ENCODE measurements at places on chromosomes 2 and 18.

DNA sequence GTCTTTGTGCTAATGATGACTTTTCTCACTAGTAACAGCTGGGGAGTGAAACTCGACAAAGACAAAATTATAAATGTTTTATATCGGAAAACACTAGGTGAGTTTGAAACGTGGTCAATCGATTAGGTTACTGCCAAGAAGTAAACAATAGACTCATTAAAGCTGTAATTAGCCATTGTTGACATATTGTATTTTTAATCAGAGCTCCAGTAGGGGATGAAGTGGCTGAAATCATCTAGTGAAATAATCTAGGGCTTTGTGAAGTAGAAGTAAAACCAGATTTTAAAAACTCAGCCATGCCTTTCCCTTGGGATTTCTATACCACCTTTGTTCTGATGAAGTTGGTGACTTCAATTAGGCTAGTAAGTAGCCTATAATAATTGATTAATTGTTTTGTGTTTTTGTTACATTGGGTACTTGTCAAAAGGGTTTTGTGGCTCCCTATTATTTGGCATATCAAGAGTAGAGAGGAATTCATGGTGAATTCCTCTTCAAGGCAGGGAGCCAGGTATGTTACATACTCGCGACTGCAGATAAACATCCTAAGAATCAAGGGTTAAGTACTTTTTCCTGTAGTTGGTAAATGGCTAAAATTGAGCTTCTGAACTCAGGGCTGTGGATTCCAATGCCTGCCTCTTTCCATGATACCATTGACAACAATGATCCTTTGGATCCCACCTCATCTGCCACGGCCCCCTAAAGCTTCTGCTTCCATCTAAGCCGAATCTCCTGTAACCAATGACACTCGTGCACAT, 31.6 kb downstream of the RAB27B start:
- no peak for DNase-seq

- no peak for DNase-seq
These were observed 106.2 kb downstream of the CCDC141 start for GRCh38 chr2:178943745-178944144.

GRCh38 chr18:3874125-3874524, 424.2 kb downstream of the TGIF1 start:
- no peak for DNase-seq

GRCh38 chr2:206556357-206556949, 85.8 kb upstream of the FAM237A start:
- DNase-seq, result peak; percentile 8

DNA sequence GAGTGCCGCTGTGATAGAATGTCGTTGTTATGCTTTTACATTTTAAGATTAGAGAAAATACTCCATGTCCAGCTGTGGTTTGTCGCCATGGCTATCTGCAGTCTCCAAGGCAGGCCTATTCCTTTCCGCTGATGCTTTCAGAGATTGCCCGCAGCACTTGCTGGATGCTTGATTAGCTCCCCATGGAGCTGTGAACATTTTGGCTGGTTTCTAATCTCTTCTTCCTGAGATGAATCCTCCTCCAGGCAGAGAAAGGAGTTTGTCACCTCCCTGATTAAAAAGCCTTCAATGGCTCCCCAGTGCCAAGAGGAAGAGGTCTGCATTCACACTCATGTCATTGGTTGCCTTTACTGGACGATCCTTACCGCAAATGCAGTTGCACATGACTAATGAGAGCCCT, 32.6 kb upstream of the LPIN1 start:
- DNase-seq, result no peak

- no peak for DNase-seq
These were observed 9.5 kb downstream of the PKDCC start for GRCh38 chr2:42057159-42057901.

GRCh38 chr2:135851858-135852257, 14.9 kb upstream of the LCT start:
- DNase-seq, result no peak

GRCh38 chr2:583666-584065, 93.5 kb downstream of the TMEM18 start:
- no peak for DNase-seq

GRCh38 chr2:926259-926793, 24.3 kb upstream of the SNTG2 start:
- DNase-seq, result no peak

DNA sequence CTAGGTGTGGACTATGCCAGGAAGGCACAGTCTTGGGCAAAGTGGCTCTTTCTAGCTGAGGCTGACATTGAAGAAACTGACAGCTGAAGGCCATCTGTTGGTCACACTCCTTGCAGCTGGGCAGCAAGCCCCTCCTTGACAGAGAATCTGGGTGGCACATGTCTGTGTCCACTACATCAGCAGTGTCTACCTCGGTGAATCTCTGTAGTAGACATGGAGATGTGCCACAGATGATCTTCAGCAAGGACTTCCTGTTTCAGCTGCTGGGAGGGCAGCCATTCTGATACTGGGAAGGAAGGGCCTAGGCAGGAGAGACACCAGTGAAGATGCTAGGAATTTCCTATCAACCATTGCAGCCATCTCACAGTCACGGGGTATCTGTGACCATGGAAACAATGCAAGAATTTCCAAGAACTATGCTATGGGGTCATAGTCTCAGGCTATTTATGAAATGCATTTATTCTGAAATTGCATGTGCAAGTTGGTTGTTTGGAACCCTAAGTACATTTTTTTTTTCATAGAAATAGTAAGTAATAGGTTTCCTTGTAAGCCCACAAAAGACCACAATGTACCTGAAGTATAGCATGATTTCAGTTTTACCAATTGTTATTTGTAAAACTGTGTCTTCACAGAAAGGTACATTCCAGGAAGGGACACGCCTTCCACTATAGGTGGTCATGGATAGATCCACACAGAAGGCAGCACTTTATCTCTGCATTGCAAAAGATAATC, 63.8 kb upstream of the DARS1 start:
- no peak for DNase-seq

- DNase-seq, result no peak
These were observed 92.9 kb upstream of the SLC14A2 start for GRCh38 chr18:45522371-45522770.

DNA sequence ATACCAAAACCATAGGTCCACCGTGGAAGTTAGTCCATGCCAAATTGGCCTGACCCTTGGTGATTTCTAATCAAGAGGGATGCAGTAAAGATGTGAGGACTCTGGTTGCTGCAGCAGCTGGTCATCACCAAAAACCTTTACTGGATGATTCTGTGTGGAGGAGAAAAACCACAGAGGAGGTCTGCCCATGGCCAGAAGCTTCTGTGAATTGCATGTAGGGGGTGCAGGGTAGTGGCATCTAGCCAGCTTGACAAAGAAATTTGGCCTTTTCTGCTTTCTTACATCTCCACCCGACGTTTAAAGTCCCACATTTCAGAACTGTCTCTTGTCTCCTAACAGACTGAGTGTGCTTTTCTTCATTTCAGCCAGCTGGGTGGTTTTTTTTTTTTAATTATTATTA, 180.0 kb downstream of the TPGS2 start:
- DNase-seq, result no peak

DNA sequence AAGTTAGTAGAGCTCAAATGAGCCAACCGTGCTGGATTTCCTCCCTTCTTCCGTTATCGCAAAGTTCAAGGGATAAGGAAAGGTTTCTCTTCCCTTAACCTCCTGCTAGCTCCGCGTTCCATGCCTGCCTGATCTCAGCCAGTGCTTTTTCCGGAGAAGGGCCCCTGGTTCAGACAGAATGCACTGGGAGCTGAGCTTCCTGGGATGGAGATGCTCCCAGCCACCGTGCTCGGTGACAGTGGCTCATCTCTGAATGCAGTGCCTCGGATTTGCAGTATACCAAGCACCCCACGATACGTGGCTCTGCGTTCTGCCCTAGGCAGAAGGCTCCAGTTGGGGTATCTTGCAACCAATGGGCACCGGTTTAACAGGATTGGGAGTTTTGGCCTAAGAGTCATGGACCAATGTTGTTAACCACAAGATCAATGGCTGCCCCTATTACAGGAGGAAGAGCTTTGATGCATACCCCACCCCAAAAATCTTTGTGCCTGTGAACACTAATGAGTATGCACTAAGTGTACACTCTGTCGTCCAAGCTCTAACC, 876 bp downstream of the CNTNAP5 start:
- no peak for DNase-seq

- DNase-seq, result no peak
These were observed 619.1 kb downstream of the NYAP2 start for GRCh38 chr2:226018641-226019040.

- no peak for DNase-seq
These were observed 164.6 kb downstream of the CTIF start for GRCh38 chr18:48703418-48703817.

DNA sequence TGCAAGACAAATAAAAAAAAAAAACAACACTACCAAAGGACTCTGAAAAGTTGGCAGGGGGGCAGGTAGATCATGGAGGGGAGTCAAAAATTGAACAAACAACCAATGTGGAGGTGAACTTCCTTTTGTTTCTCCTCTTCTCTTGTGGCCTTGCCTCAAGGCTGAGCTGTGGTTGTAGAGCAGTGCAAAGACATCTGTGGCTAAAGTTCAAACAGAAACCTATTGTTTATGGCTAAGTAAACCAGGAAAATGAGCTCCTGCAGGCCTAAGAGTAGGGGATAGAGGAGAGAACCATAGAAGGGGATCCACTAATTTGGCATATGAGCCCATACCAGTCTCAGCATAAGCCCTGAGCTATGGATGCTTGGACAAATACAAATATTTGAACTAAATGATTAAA, 40.2 kb upstream of the EGR4 start:
- DNase-seq, result no peak

GRCh38 chr18:59610546-59611140, 86.6 kb downstream of the CCBE1 start:
- DNase-seq, result no peak

DNA sequence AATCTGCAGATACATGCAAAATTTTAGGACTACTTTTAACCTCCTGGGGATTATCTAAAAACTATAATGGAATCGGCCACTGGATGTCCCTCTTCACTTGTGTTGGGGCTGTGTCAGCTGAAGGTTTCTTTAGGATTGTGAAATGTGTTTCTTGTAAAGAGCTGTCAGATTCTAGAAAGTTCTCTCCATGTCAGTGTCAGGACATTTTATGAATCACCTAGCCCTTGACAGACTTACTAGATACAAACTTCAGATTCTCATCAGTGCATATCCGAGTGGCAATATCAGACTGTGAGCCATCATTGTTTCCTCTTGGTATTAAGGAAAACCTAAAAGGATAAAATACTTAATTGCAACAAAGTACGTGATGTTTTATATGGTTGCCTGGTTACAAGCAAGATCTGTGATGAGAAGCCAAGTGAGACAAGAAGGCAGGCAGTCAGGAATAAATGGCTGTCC, 107.3 kb downstream of the CPS1 start:
- no peak for DNase-seq

- no peak for DNase-seq
These were observed 272.8 kb upstream of the HDAC4 start for GRCh38 chr2:239673641-239674040.

- DNase-seq, result no peak
These were observed 635.7 kb downstream of the NRXN1 start for GRCh38 chr2:50396298-50396631.

DNA sequence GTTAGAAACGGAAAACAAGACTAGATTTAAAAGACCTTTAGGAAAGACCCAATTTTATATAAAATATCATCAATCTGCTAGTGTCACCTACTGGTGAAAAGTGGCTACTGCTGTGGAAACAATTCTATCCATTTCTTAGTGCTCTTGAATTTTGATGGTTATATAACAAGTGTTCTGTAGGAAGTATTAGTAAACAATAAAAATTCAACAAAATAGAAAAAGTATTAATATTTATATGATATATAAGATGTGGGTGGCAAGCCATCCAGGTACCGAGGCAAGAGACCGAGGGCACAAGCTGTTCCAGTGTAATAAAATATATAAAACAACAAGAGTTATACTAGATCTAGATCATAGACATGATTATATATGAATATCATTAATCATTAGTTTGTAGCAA, 6.2 kb upstream of the TMEM87B start:
- no peak for DNase-seq

DNA sequence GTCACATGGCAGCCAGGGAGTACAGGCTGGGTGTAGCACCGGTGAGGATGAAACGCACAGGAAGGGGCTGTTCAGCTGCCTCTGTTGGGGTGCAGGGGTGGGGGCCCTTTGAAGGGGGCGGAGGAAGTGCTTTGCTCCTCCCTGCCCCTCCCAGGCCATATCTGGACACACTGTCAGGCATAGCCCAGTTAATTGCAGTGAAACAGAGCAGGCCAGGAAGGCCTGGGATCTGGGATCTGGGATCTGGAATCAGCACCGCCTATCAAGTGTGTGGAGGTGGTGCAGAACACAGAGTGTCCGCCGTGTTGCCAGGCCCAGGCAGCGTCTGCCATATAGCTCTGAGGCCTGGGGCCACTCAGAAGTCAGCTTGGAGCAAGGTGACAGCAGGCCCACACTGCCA, 119.3 kb upstream of the MSH2 start:
- DNase-seq, result no peak

GRCh38 chr2:46859482-46859881, 56.1 kb downstream of the MCFD2 start:
- no peak for DNase-seq

- no peak for DNase-seq
These were observed 31.3 kb downstream of the COLEC12 start for GRCh38 chr18:468955-469790.

GRCh38 chr18:76494231-76495005, 624 bp downstream of the ZNF516 start:
- no peak for DNase-seq

Data from AG04450 (cell line).